ENCODE measurements at places on chromosomes 6 and 20. TPM values are rescaled to one million over a fixed set of nuclear protein-coding genes. Genes with fewer than 3 reads are reported as not detected.

- no peak for DNase-seq
These were observed 7.7 kb downstream of the DEFB125 start for GRCh38 chr20:95215-95614.

- no peak for DNase-seq
These were observed 44.3 kb downstream of the KHDC1L start for GRCh38 chr6:73180763-73181619.

- no peak for DNase-seq
These were observed 201.1 kb downstream of the ZFAND3 start for GRCh38 chr6:38020593-38020992.

- no peak for DNase-seq
These were observed 462.5 kb upstream of the BTBD3 start for GRCh38 chr20:11454966-11455799.

DNA sequence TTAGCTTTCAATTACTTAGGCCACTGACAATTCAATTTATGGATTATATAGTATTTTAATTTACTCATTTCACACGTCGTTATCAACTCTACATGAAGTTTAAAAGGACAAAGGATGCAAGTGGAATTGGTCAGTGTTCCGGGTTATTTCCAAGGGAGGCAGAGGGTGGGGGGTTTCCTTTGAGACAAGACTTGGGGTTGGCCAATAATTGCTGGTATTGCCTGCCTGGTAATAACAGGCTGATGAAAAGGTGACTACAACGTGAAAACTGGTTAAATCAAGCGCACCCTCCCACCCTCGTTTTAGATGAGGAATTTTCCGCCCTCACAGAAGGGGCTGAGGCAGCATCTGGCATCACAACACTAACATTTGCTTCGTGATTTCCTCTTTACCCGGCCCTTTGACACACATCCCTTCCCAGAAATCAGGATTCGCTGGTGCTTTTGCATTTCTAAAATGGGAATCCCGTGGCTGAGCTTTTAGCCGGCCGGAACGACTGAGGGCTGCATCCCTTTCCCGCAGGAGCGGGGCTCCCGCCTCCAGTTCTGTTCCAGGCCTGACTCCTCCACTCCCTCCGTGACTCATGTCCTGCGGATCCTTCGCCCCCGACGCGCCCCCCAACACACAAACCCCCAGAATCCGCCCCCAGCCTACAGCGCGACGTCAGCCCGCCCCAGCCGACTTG, 999 bp upstream of the PIM1 start:
- DNase-seq, result peak; percentile 77

The BIRC7 gene
- not detected for total RNA-seq

DNA sequence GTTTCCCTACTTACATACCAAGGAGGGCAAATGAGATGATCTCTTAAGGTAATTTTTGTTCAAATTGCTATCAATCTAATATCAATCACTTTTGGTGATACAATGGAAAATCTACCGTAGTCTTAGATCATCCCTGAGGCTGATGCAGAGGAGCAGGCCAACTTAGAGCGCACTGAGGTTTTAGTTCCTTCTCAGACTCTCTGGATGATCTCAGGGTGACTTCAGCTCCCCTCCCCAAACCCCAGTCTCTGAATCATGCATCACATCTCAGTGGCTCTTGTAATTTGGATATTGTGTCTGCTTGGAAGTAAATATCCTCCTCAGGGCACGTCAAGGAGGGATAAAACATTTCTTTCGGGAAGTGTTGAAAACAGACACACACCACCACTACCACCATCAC, 5.9 kb downstream of the TUBB2B start:
- DNase-seq, result no peak

GRCh38 chr6:83729871-83730270, 21.0 kb upstream of the SNAP91 start:
- no peak for DNase-seq

DNA sequence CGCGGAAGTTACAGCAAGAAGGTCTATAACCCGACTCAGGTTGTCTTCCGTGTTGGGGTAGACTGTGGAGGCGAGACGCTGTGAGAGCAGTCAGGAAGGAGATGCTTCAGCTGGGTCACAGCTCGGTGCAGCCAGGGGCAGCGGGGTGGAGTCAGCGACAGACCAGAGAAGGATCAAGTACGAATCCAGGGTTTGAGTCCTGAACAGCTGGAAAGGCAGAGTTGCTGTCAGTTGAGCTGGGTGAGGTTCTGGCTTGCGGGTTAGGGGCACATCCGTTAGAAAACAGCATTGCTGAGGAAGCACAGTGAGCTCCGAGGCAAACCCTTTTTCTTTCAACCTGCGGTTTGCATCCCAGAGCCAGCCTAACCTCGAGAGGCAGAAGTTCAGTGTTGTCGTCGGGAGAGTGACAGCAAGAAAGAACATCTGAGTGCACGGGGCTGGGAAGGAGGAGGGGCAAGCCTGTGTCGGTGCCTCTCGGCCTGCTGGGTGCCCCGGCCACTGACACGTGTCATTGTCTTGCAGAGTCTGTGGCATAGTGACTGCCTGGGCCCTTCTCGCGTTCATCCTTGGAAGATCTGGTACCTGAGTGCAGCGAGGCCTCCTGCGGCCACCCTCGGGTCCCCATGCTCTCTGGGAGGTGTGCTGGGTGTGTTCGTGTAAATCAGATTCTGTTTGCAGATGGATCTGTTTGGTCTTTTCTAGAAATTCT, 20.0 kb downstream of the PNLDC1 start:
- DNase-seq, result no peak

The ZBTB46 gene
- total RNA-seq, result 11.6 TPM

DNA sequence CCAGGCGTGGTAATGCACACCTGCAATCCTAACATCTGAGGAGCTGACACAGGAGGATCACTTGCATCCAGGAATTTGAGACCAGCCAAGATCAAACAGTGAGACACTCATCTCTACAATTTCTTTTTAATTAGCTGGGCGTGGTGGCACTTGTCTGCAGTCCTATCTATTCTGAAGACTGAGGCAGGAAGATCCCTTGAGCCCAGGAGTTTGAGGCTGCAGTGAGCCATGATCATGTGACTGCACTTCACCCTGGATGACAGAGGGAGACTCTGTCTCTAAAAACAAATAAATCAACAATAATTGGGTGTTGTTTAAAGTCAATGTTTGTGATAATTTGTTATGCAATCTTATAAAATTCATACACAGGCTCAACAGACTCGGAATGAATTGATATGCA, 18.0 kb upstream of the HLA-A start:
- DNase-seq, result no peak

DNA sequence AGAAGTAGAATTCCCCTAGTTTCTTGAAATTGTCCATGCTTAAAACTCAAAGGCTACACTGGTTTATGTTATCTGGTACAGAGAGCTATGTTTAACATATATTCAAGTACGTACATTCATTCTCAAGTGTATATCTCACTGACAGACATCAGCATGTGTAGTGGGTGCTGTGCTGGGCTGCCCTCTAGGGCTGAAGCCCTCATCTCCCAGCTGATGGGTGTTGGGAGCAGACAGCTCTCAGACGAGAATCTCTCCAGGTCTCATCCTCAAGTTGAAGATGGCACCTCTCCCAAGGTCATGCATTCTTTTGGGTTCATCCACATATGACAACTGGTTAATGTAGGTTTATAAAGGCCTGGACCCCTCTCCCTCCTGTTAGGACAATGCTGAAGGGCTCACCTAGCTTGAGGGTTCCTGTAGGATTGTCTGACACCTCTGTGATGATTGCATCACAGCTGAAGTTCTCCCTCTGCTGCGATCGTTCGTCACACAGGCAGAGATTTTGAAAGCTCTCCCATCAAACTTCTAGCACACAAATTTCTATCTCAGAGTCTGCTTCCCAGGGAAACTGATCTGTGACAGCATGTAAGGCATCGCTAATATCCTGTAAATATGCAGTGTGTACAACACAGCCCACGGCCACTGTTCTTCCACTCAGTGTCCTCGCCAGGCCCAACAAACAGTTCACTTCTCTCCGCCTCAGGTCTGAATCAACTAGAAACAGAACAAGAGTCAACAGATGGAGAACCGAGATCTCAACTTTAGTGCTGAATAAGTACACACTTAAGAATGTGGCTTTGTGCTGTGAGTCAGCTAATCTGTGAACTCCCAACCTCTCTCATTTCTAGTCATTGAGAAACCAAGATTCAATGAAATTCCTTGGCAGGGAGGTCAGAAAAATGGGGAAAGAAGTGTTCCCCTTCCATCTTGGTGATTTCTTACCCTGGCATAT, 43.2 kb downstream of the PREP start:
- DNase-seq, result no peak

- DNase-seq, result no peak
These were observed 778 bp upstream of the LIN28B start for GRCh38 chr6:104955927-104956730.

GRCh38 chr20:58693226-58694006, 816 bp downstream of the NPEPL1 start:
- DNase-seq, result peak; percentile 41

All from heart right ventricle (tissue), 16 donors.